Pancreas (tissue), 10 donors: ENCODE measurements at places on chromosomes 6 and 20.
A peak's percentile ranks its signal among the peaks of the same experiment; 100 is the strongest.

GRCh38 chr6:150683320-150683719, 83.6 kb downstream of the PLEKHG1 start:
- no peak for DNase-seq

GRCh38 chr20:18676396-18676795, 88.5 kb downstream of the DTD1 start:
- DNase-seq: no peak

DNA sequence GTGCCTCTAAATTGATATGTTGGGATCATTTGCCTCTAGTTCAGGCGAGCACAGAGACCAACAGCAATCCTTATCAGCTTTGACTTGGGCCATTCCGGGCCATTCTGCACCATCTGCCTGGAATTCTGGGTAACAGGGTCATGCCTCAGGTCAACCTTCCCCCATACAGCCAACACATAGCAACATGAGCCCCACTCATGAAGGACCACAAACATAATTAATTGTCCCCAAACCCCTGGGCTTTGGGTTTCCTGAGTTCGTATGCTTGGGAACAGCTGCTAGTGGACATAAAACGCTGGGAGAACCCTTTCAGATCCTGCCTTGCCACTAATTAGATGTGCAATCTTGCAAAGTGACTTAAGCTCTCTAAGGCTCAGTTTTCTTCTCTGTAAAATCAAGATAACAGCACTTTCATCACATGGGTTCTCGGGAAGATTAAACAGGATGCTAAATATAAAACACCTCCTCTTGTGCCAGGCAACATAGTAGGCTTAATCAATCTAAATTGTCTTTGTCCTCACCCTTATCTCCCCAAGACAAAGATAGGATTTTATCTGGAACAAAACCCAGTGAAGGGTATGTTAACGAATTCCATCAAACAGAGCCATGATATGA, 426.5 kb downstream of the CD83 start:
- no peak for DNase-seq

DNA sequence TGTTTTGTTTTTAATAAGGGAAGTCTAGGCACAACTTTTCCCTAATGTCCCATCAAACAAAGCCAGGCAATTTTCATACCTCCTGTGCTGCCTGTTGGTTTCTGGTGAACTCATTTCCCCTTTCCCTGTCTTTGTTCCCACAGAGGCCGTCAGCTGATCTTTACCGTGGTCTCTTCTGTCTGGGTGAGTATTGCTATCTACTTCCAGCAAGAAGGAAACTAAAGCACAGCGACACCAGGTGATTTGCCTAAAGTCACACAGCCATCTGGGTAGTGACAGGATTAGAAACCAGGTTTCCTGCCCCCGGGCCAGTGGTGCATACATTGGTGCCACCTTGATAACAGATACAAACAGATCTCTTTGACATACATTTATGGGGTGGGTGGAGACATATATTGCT, 59.6 kb downstream of the RAB44 start:
- no peak for DNase-seq

DNA sequence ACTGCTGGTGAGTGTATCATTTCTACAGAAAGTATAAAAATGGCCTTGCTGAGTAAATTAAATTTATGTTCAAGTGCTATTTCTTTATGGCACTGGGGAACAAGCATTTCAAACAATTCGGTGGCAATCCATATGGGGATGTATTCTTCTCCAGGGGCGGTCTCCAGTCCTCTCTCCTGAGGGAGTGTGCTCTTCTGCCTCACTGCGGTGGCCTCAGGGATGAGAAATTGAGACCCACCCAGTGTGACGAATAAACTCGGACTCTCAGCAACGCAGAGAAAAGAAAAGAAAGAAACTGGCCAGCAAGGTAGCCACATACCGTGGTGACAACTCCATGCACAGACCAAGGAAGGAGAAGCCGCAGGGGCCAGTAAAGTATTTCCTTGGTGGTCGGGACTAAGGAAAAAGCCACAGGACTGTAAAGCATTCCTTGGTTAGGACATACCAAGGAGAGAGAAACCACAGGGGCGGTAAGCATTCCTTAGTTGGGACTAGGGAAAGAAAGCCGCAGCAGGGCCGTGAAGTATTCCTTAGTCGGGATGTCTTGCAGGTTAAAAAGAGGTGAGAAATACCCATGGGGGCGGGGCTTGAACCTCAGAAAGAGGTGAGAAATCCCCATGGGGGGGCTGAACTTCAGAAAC, 13.6 kb upstream of the GOPC start:
- no peak for DNase-seq

GRCh38 chr20:41798930-41799502, 180.8 kb upstream of the CHD6 start:
- DNase-seq: no peak

DNA sequence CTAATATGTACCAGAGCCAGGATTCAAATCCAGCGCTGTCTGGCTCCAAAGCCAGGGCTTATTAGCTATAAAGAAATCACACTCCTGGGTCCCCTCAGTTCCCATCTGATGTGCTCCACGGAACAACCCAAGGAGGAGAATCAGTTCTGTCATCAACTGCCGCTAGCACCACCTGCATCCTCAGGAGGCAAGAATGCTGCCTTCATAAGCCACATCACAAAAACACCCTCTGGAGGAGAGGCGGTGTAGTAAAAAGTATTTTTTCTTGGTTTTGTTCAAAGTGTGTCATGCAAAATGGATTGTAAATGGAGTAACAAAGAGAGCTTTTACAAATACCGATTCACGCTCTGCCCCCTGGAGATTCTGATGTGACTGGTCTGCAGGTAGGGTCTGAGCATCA, 57.1 kb downstream of the TNFRSF21 start:
- DNase-seq: no peak

- no peak for DNase-seq
Observed at GRCh38 chr6:141264101-141264500, 868.6 kb upstream of the GJE1 start.

DNA sequence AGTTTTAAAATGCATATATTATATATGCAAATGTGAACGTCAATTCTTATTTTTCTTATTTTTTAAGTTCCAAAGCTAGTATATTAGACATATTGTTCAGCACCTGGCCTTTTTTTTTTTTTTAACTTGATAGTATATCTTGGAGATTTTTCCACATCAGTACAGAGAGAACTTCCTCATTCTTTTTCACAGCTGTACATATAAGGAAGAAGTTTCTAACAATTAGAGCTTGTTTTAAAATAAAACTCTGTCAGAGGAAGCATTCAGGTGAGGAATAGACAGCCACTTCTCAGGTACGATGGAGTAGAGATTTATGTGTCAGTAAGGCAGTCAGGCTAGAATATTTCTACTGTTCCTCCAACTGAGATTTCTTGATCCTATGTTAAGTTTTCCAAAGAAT, 233.1 kb upstream of the SUPT3H start:
- DNase-seq: no peak

- DNase-seq: no peak
Observed at GRCh38 chr20:62622877-62623487, 19.3 kb upstream of the SLCO4A1 start.

DNA sequence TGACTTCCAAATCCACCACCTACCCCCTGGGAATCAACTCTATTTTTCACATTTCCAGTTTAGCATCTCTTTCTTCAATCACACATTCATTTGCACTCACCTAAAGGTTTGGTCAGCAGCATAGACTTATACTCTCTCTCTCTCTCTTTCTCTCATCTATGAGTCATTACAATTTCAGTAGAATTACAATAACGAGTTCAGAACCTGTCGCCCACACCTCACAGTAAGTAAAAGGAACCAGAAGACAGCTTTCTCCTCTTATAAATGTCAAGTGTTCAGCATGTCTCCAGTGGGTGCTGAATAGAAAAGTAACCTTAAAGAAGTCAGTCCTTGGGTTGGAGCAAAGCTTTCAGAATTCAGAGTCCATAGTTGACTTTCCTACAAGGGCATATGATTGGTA, 1.1 kb upstream of the PHACTR1 start:
- no peak for DNase-seq

GRCh38 chr20:1005452-1006027, 3.4 kb upstream of the RSPO4 start:
- DNase-seq: no peak

- DNase-seq: peak; percentile 25
Observed at GRCh38 chr20:62493253-62493885, 17.6 kb upstream of the GATA5 start.

DNA sequence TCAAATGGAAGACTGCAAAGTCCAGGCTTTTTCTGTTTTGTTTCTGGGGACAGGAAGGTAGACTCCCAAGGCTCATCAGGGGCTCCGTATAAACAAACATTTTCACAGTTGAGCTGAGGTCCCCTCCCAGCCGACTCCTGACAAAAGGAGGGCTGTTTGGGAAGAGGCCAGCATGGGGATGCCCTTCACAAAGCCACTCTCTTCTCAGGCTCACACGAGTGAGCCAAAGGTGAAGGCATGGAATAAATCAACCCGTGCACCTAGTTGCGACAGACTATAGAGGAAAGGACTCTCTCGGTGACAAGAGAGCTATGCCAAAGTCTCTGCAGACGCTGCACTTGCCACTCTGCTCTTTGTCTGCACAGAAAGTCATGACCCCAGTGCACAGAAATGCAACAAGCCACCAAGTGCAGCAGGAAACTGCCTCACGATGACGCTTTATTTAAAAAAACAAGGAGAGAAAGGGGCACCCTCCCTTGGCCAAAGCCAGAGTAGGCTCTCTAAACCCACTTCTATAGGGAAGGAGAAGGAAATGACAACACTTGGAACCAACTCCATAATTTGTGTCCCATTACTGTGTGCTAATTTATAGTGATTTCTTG, 21.0 kb downstream of the JAG1 start:
- no peak for DNase-seq

DNA sequence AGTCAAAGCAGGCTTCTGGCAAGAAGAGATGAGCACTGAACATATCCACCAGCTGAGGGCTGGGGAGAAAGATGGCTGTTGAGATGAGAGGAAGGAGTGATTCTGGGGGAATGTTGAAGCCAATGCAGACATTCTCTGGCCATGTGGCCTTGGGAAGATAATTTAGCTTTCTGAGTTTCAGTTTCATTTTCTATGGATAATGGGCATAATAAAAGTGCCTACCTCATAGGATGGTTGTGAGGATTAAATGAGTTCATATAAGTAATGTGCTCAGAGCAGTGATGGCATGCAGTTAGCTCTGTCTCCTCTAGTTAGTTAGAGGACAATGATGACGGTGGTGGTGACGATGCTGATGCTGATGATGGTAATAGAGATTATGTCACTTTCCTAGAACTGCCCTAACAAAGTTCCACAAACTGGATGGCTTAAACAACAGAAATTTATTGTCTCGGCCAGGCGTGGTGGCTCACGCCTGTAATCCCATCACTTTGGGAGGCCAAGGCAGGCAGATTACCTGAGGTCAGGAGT, 18.5 kb upstream of the KCNK5 start:
- no peak for DNase-seq

- DNase-seq: no peak
Observed at GRCh38 chr20:47210470-47210869, 146.0 kb downstream of the ZMYND8 start.

- no peak for DNase-seq
Observed at GRCh38 chr20:38023181-38024001, 9.9 kb downstream of the TTI1 start.

DNA sequence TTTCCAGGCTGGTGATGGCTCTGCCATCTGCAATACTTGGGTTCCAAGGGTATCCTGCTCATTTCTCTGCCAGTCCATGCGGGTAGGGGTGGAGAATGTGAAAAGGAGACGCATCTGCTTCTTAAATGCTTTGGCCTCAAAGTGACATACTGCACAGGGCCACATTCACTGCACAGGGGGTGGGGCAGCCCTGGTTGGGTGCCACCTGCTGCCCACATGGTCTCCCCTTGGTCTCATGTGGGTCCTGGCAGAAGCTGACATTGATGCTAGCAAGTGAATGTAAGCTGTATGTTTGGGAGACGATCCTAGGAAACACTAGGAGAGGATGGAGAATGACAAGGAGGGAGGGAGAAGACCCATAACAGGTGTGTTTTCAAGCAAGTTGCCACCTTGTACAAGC, 140.9 kb downstream of the EDN3 start:
- DNase-seq: no peak
